Occipital lobe (tissue), 3 donors: ENCODE measurements at places on chromosomes 6 and 20. TPM values are rescaled to one million over a fixed set of nuclear protein-coding genes. Genes with fewer than 3 reads are reported as not detected.

Gene PDE7B
- total RNA-seq = 3.0 TPM

- no peak for DNase-seq
These were observed 663.3 kb upstream of the ADGRB3 start for GRCh38 chr6:67971812-67972211.

Gene RTEL1
- total RNA-seq = 10.0 TPM

- no peak for DNase-seq
These were observed 212.3 kb upstream of the PMEPA1 start for GRCh38 chr20:57922083-57922482.

DNA sequence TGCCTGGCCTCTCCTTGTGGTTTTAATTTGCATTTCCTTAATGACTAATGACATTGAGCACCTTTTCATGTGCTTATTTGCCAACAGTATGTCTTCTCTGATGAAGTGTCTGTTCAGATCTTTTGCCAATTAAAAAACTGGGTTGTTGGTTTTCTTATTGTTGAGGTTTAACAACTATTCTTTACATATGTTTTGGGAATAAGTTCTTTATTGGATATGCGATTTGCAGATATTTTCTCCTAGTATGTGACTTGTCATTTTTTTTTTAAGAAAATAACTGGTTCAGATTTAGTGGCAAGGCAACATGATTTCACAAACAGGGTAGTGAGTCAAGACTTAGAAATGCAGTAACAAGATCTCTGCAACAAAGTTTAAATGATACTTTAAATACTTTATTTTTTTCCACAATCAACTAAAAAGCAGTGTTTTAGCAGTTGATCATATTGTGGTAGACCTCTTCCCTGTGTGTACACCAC lies 67.8 kb downstream of the TIAM2 start:
- DNase-seq = no peak

GRCh38 chr6:84791233-84791632 lies 26.8 kb upstream of the TBX18 start:
- DNase-seq = no peak

DNA sequence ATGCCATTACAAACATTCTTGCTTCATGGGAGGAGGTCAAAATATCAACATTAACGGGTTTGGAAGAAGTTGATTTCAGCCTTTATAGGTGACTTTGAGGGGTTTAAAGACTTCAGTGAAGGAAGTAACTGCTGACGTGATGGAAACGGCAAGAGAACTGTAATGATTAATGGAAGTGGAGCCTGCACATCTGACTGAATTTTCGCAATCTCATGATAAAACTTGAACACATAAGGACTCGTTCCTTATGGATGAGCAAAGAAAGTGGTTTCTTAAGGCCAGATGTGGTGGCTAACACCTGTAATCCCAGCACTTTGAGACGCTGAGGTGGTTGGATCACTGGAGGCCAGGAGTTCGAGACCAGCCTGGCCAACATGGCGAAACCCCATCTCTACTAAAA lies 226.1 kb downstream of the BCAS1 start:
- DNase-seq = no peak

DNA sequence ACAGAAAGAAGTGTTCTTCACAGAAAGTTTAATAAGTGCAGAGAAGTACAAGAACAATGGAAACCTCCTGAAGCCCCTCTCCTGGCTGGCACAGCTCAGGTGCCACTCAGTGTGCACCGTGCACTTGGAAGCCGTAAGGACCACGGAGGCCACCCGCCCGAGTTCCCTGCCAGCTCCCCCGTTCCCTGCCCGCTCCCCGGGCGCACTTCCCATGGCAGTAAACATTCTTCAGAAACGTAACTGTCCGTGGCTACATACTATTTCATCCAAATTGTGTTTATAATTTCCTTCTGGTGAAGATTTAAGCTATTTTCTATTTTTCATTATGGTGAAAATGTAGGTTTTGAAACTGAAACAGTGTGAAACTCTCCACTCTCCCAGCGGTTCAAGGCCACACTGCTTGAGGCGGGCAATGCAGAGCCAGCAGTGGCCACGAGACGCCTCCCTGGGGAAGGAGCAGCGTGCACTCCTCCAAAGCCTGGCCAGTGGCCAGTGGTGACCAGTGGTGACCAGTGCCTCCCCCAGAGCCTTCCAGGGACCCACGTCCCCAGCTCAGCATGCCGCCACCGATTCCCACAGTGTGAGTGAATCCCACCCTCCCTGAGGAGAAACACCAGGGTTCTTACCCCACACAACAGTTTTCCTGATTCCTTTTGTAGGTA lies 46.4 kb downstream of the TAF4 start:
- no peak for DNase-seq

DNA sequence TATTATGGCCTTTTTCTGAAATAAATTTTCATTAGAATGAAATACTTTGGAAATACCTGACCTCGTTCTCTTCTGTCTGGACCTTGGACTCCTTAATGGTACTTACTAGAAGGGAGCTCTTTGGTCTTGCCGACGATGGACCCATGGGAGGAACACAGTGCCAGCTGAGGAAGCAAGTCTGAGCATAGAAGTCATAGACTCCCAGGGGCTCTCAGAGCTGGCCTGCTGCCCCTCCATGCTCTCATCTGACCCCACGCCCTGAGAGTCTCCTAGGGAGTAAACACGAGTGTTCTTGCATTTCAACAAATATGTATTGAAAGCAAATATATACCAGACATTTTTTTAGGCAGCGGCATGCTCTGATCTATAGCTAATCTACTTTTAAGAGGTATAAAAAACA lies 87.8 kb downstream of the PLEKHG1 start:
- no peak for DNase-seq

- DNase-seq = no peak
These were observed 509.9 kb upstream of the ID4 start for GRCh38 chr6:19327241-19327640.

GRCh38 chr20:54267483-54268003 lies 59.7 kb downstream of the PFDN4 start:
- DNase-seq = no peak

- DNase-seq = no peak
These were observed 282.9 kb downstream of the CLIC5 start for GRCh38 chr6:45732731-45733130.

Gene ZSCAN9
- total RNA-seq = 38.4 TPM

GRCh38 chr6:124798942-124799496 lies 163.2 kb upstream of the RNF217 start:
- DNase-seq = no peak

DNA sequence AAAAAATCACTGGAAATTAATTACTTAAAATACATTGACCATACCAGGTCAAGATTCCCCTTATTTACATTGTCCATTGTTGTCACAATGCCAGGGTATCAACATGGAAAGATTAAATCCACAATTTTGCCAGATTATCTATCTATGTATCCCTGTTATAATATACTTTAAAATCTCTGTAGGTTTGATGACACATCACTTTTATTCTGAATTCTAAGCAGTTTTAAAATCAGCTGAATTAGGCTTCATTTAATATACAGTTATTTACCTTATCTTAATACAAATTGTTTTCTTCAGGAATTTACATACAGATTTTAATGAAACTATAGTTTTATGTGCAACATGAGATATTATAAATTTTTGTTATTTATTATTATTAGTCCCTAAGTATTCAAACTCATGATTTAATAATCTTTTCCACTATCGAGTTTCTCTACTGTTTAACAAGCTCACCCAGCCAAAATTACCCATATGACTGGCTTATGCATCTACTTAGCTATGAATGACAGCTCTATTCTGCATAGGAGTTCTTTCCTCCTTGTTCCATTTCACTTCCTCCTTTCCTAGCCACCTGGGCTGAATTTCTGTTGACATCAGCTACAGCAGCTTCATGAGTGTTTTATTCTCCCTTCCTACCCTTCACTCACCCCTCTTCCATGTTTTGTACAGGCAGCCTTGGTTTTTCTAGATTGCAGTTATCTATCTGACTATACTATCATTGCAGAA lies 654.2 kb upstream of the MAP3K7 start:
- DNase-seq = no peak

Gene ANKRD66
- 0.16 TPM for total RNA-seq

Gene PTCRA
- not detected for total RNA-seq

DNA sequence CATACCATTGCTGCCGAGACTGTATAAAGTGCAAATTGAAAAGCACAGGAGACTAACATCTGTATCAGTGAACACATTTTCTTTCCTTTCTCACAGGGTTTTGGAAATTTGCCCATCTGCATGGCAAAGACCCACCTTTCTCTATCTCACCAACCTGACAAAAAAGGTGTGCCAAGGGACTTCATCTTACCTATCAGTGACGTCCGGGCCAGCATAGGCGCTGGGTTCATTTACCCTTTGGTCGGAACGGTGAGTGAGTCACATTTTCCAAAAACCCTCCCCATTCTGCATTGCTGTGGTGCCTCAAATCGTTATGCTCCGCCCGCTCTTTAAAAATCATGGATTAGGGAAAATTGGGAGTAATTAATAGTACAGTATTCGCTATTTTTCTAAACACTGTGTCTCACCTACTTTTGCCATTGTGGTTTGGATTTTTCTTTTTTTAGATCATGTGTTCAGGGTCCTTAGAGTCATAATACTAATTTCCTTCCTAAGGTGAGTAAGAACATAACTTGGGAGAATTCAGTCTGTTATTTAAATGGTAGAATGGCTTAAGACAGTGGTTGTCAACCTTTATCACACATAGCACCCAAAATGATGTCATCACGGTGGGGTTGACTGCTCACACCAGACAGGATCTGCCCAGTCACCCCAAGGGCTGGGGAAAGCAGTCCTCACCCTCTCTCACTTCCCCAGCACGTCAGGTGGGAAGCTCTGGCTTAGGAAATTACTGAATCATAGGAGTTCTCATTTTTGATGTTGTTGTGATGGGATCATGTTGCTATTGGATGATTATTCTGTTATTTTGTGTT lies 171.6 kb downstream of the MTHFD1L start:
- DNase-seq = no peak

DNA sequence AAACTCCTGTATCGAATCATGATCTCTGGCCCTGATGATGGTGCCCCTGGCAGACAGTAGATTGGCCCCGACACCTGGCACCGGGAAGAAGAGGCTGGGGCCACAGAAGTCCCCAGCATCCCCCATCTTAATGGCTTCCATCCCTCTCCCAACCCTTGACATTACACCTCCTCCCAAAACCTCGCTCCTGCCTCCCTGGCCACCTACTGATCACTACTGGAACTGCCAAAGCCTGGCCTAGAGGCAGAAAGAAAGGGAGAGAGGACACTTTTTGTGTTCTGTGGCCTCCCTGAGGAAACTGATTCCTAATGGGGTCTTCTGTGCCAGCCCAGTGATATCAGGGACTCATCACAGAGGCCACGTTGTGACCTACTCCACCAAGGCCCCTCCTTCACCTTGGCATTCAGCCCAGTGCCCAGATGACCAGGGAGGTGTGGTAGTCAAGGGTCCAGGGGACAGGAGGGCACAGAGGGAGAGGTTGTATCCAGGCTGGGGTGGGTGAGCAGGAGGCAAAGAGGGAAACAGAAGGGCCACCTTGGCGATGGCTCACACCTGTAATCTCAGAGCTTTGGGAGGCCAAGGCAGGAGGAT lies 6.1 kb downstream of the C20orf173 start:
- DNase-seq = no peak

Gene IP6K3
- not detected for total RNA-seq

Gene PDSS2
- 11.5 TPM for total RNA-seq

- DNase-seq = no peak
These were observed 2.8 kb upstream of the FANCE start for GRCh38 chr6:35449287-35449881.

GRCh38 chr6:111603040-111603439 lies 2.6 kb downstream of the TRAF3IP2 start:
- no peak for DNase-seq

- DNase-seq = no peak
These were observed 20.0 kb upstream of the DDR1 start for GRCh38 chr6:30864325-30864724.

Gene METTL24
- total RNA-seq = 2.5 TPM

- DNase-seq = no peak
These were observed 134.9 kb downstream of the PLCB1 start for GRCh38 chr20:8267009-8267408.

Gene LY6G5B
- total RNA-seq = 3.4 TPM

GRCh38 chr6:53717566-53717965 lies 52.0 kb upstream of the KLHL31 start:
- no peak for DNase-seq

GRCh38 chr6:782141-782540 lies 89.2 kb upstream of the EXOC2 start:
- DNase-seq = no peak

GRCh38 chr6:7108964-7109836 lies 1.4 kb downstream of the RREB1 start:
- no peak for DNase-seq

Gene OR2B6
- total RNA-seq = not detected

Gene EPHA7
- 102 TPM for total RNA-seq

Gene VIP
- total RNA-seq = 4.8 TPM

DNA sequence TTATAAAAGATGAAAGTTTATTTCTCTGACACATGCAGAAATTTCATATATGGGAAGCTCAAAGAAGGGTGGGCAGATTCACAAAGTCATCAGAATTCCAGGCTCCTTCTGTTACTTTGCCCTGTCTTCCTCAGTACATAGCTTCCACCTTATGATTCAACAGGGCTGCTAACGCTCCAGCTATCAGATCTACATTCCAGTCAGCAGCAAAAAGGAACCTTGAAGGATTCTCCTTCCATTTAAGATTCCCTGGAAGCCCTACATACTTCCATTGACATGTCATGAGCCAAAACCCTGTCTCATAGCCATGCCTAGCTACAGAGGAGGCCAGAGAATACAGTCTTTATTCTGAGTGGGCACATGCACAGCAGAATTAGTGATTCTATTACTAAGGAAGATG lies 103.3 kb downstream of the NCR2 start:
- DNase-seq = no peak

GRCh38 chr6:15109338-15110090 lies 136.4 kb upstream of the JARID2 start:
- DNase-seq = no peak

DNA sequence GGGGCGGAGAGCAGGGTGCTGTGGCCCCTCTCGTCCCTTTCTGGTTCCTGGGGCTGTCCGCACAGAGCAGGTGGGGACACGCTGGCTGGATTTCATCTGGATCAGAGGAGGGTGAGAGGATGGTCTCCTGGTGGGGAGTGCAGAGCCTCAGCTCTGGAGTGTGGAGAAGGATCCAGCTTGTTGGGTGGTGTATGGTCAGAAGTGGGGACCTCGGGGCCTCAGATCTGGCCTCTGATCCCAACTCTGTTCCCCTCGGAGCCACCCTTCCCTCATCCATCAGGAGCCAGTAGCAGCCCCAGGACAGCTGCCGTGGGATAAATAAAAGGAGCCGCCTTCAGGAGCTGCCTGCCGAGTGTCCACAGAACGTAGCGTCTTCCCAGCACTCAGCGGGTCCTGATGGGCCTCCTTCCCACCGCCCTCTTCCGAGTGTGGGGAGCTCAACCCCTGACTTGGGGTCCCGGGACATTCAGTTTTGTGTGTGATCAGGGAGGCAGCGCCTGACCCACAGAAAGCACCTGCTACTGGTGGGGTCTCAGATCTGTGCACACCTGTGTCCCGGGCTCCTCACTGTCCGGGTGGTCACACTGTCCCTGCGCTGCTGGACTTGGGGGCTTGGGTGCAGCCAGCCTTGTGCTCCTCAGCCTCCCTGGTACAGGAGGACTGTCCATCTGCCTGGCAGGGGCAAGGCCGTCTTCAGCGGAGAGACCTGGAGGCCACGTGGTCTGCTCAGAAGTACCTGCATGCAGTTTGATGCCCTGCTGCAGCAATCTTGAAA lies 25.4 kb upstream of the BHLHE23 start:
- DNase-seq = no peak

GRCh38 chr20:22473293-22473692 lies 111.1 kb downstream of the FOXA2 start:
- no peak for DNase-seq

Gene SEMG1
- total RNA-seq = not detected
